KG1 (cell line): ENCODE measurements at places on chromosomes 7 and 10.

GRCh38 chr10:34335960-34336690 is 479.0 kb downstream of the PARD3 start:
- no peak for DNase-seq

GRCh38 chr10:61279400-61279799 is 173.8 kb downstream of the TMEM26 start:
- DNase-seq = no peak

- DNase-seq = no peak
These were observed 827 bp downstream of the CSTF2T start for GRCh38 chr10:51698473-51699063.

GRCh38 chr10:77030974-77031373 is 606.6 kb downstream of the KCNMA1 start:
- no peak for DNase-seq

DNA sequence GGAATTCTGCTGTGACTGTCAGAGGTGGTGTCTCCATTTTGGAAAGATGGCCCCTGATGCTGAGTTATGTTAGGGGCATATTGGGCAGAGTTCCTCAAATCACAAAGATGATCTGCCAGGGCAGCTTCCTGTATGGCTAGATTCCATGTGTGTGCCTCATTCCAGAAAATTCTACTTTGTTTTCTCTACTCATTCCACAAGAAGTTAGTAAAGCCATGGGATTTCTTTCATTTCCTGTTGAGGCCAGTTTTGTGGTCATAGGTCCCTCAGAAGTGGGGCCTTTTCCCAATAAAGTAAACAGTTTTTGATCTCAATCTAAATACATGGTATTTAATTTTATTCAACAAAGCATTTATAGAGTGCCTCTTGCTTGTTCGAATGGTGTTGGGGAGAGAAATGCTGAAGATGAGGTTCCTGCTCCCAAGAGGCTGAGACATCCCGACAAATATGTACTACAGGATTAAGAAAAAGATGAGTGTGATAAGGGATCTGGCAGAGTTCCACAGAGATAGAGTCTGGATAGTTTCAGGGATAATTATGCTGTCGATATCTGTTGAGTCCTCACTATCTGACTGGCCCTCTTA is 33.0 kb downstream of the MINDY4 start:
- DNase-seq = no peak

DNA sequence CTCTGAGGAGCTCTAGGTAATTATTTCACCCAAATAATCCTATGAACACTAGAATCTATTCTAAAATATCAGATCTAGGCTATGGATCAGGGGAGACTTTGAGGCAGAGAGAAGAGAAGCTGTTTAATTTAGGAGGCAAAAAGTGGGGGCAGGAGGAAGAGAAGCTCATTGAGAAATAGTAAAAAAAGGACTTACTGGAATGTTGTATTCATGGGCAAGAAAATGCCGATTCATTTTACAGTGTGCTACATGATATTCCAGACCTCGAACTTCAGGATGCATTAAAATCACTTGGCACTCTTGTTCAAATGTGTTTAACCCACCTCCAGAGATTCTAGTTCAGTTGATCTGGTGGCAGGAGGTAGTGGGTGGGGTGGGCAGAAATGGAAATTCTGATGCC is 109.5 kb upstream of the ITGB1 start:
- no peak for DNase-seq

GRCh38 chr10:94546049-94546900 is 687 bp downstream of the HELLS start:
- no peak for DNase-seq
